ENCODE measurements at places on chromosomes 4 and X. TPM values are rescaled to one million over a fixed set of nuclear protein-coding genes. Genes with fewer than 3 reads are reported as not detected.

The XAGE1A gene
- total RNA-seq = not detected

The FANCB gene
- total RNA-seq = 17.3 TPM

The MAGED4B gene
- total RNA-seq = 18.6 TPM

The SFRP2 gene
- not detected for total RNA-seq

The NCAPG gene
- 32.8 TPM for total RNA-seq

The ZXDA gene
- total RNA-seq = 5.5 TPM

The GABRA4 gene
- total RNA-seq = not detected

The FAM184B gene
- total RNA-seq = not detected

The LRP2BP gene
- 1.3 TPM for total RNA-seq

The CYSLTR1 gene
- total RNA-seq = under 0.01 TPM

The PPARGC1A gene
- 0.86 TPM for total RNA-seq

The VEGFC gene
- 77.3 TPM for total RNA-seq

The GPR143 gene
- 0.43 TPM for total RNA-seq

The PSMD10 gene
- total RNA-seq = 72.2 TPM

The SLITRK4 gene
- total RNA-seq = 6.1 TPM

The IQSEC2 gene
- 11.0 TPM for total RNA-seq

The IL15 gene
- 11.6 TPM for total RNA-seq

The CT47B1 gene
- total RNA-seq = not detected

The TEX13B gene
- total RNA-seq = not detected

The ASB9 gene
- 2.6 TPM for total RNA-seq

The TCEAL8 gene
- total RNA-seq = 108 TPM

The XAGE2 gene
- not detected for total RNA-seq

The DCAF8L2 gene
- not detected for total RNA-seq

The FGB gene
- not detected for total RNA-seq

The TCP11X2 gene
- total RNA-seq = not detected

The CSAG3 gene
- total RNA-seq = not detected

The CPZ gene
- 15.5 TPM for total RNA-seq

The MAGEA12 gene
- total RNA-seq = not detected

The FAM9B gene
- not detected for total RNA-seq

The CENPE gene
- 15.5 TPM for total RNA-seq

The PTPN13 gene
- 73.0 TPM for total RNA-seq

The ACOX3 gene
- total RNA-seq = 26.8 TPM

The SPANXA2 gene
- not detected for total RNA-seq

The FGF13 gene
- not detected for total RNA-seq

The SLC25A6 gene
- 123 TPM for total RNA-seq

The FDCSP gene
- total RNA-seq = not detected

The GABRE gene
- total RNA-seq = 24.2 TPM

The BTK gene
- not detected for total RNA-seq

The ALB gene
- total RNA-seq = not detected

The TMEM154 gene
- total RNA-seq = 11.2 TPM

The IL1RAPL1 gene
- total RNA-seq = 1.3 TPM

The TEX13C gene
- total RNA-seq = not detected

The KCTD8 gene
- total RNA-seq = under 0.01 TPM

The CAMK2D gene
- total RNA-seq = 84.4 TPM

The RS1 gene
- not detected for total RNA-seq

The HTN1 gene
- under 0.01 TPM for total RNA-seq

Measured in fibroblast of villous mesenchyme (primary cell).